ENCODE measurements at places on chromosomes 7 and 10.

GRCh38 chr7:951881-952547 lies 2.5 kb downstream of the ADAP1 start:
- DNase-seq: no peak

- no peak for DNase-seq
Measured at GRCh38 chr10:46297406-46298204, 10.8 kb downstream of the ANTXRL start.

GRCh38 chr7:155800741-155801267 lies 11.5 kb downstream of the SHH start:
- DNase-seq: no peak

DNA sequence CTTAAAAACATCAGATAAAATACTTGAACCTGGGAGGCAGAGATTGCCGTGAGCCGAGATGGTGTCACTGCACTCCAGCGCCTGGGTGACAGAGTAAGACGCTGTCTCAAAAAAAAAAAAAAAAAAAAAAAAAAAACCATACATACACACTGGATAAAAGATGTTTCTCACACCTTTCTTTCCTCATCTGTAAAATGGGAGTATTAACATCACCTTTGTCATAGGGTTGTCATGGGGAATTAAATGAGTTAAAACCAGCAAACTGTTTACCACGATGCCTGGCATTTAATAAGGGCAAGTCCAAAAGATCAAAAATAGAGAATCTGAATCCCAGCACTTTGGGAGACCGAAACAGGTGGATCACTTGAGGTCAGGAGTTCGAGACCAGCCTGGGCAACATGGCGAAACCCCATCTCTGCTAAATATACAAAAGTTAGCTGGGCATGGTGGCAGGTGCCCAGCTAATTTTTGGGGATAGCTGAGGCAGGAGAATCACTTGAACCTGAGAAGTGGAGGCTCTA lies 12.9 kb downstream of the LRRC20 start:
- no peak for DNase-seq

DNA sequence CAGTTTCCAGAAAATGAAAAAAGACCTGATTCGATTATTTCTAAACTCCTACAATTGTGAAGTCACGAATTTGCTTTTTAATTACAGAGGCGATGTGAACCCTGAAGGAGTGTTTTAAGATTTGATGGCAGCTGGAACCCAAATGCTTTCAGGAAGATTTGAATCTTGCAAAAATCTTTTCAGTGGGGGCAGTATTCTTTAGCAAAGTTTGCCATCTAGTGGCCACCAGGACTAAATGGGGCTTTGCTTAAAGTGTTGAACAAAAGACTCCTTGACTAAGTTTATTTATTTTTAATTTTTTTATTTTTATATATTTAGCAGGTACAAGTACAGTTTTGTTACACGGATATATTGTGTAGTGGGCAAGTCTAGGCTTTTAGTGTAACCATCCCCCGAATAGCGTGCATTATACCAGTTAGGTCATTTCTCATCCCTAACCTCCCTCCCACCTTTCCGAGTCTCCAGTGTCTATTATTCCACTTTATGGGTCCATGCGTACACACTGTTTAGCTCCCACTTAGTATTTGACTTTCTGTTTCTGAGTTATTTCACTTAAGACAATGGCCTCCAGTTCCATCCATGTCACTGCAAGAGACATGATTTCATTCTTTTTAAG lies 98.8 kb downstream of the CACNB2 start:
- no peak for DNase-seq

DNA sequence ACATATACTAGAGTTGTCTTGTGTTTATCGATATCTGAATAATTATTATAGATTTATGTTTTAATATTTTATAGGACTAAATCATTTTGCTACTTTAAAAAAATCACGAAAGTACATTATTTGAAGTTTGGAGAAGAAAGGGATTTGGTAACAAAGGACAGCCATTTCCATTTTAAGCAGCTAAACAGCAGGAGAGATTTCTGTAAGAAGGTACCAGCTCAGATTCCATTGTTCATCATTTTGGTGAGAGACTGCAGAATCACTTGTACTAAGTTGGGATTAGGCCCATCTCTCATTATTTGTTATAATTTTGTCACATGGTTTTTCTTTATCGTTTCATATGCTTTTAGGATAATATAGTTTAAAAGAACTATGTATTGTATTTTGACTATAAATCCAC lies 46.7 kb downstream of the PALS2 start:
- DNase-seq: no peak

GRCh38 chr10:14904316-14904732 lies 25.7 kb downstream of the SUV39H2 start:
- DNase-seq: no peak

DNA sequence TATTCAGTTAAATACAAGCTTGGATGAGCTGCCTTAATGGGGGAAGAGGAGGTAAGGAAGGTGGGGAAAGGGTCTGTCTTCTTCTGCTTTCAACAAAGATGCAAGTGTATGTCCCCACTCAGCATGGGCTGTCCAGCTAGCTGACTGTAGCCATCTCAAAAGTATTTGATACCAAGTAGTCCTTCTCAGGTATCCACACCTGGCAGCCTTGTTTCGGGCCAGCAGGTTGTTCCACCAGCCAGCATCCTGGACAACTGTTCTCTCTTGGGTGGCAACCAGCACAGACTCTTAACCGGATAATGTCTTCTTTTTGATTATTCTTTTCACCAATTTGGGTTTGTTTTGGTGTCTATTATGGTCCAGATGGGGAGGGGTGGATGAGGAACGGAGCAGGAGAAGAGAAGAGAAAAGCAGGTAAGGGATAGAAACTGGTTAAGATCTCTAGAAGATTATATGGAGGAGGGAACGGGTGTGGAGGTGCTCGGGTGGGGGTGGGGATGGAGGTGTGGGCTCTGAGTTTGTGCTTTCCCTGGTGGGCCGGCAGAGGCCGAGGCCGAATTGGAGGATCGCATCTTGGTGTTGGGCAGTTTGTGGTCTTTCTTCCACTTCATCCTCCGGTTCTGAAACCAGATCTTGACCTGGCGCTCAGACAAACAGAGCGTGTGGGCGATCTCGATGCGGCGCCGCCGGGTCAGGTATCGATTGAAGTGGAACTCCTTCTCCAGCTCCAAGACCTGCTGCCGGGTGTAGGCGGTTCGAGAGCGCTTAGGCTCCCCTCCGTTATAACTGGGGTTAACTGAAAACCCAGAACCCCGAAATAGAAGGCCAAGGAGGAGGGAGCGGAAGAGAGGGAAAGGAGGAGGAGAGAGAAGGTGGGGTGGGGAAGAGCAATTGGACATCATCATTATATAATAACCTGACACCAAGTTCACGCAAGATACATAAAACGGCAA lies 1.5 kb downstream of the HOXA4 start:
- DNase-seq: no peak

GRCh38 chr7:83528925-83529423 lies 120.0 kb downstream of the SEMA3E start:
- DNase-seq: no peak

GRCh38 chr7:6718124-6718523 lies 11.4 kb upstream of the ZNF12 start:
- DNase-seq: no peak

Data from stimulated activated CD4-positive, alpha-beta T cell treated with anti-CD3 and anti-CD28 coated beads, Interleukin-1b, Interleukin-23, amount 100 ng/mL, for 24 hours (primary cell).